Effector memory CD4-positive, alpha-beta T cell (primary cell): ENCODE measurements at places on chromosomes 5 and 9.

DNA sequence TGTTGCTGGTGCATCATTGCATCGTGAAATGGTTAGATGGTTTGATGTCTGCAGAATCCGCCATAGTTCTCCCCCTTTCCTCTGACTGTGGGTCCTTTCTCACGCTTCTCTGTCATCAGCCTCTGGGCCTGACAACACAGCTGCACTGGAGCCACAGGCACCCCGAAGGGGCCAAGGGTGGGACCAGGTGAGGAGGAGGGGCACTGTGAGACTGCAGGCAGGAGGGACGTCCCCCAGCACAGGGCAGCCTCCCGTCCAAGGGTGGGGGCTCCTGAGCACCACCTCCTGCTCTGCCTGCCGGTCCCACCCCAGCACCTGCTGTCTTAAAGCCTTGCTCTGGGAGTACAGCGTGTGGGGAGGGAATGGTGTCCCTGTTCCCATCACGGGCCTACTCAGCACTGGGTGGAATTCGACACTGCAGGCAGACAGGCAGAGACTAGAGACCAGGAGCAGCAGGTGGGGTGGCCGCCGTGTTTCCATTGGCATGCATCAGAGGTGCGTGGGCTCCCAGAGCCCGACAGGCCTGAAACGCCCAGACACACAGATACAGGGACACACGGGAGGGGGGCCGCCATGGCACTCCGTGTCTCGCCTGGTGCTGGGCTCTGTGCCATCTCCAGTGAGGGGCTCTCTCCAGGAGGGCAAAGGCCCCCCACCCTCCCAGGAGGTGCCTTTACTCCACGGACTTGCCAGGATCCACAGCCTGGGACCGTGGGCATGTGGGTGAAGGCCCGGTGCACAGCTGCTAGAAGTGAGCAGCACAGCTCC is 15.0 kb downstream of the CACNA1B start:
- no peak overlapping the region for H3K4me3 ChIP-seq
- no peaks in the 10 kb centered on the region for H3K4me1 ChIP-seq
- no peaks in the 10 kb centered on the region for H3K36me3 ChIP-seq
- no peaks in the 10 kb centered on the region for H3K27me3 ChIP-seq
- no peak overlapping the region for H3K27ac ChIP-seq
- no peak for DNase-seq

DNA sequence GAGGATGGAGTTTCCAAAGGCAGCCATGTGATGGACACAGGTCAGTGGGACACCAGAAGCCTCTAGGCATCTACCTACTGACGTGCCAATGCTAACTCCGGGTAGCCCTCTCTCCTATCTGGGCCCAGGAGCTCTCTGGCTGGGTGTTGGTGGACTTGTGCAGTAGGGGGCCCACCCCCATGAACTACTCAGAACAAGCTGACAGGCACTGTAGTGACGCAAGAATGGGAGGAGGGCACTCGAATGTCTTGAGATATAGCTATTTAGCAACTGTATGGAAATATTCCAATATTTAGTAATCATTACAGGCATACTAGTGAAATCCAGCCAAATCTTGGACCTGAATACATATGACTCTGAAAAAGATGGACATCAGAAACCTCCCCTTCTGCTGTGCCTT is 5.7 kb upstream of the DOCK2 start:
- no peak for DNase-seq
- H3K4me3 ChIP-seq = no peak overlapping the region
- no peak overlapping the region for H3K27ac ChIP-seq
- H3K4me1 ChIP-seq = no peaks in the 10 kb centered on the region
- no peaks in the 10 kb centered on the region for H3K36me3 ChIP-seq

DNA sequence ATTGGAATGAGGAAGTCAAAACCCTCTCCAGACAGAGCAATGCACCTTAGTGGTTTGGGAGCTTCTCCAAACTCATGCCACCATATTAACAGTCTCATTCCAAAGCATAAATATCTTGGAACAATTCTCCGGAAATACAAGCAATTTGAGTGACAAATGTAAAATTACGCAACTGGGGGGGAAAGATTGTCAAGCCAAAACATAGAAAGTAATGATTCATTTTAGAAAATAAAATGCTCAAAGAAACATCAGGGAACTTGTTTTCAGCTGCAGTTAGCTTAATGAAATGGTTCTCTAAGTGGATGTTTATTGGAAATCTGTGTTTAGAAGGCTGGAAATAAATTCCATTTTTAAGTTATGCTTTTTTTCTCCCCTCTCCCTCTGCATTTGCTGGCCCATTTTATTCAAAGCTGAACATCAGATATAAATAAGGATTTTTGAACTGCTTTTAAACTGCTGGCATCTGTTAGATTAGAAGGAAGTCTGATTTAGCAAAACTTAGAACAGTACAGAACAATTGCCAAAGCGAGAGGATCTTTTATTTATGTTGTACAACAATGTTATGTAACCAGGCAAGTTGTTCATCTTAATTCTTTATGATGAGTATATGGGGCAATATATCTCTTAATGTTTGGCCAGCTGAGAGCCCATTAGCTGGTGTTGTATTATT is 551.9 kb downstream of the PRELID2 start:
- H3K4me1 ChIP-seq = no peaks in the 10 kb centered on the region
- no peak overlapping the region for H3K4me3 ChIP-seq

DNA sequence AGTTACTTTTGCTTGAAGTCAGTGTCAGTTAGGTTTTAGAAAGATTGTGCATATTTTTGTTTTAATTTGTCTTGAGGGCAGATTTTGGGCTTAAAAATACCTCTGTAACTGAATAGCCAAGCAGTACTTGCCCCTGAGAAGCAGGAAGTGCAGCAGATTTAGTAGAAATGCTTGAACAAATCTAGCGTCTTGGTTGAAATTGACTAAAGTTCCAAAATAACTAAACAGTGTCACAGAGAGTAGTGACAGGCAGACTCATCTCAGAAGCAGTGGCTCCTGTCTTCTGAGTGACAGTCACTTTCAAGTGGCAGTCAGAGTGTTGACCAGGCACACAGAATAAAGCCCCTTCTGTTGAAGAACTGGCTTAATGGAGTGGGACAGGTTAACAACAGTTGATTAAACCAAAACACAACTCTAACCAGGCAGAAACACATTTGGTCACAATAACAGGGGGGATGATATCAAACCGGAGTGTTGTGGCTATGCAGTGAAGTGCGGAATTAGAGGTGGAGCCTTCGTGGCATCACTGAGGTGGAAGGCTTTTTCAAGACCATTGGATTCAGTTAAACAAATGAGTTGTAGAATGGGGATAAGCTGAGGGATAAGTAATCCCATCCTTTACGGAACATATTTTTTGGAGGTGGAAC is 29.1 kb downstream of the TRIO start:
- H3K4me1 ChIP-seq = no peaks in the 10 kb centered on the region
- no peak overlapping the region for H3K4me3 ChIP-seq
- H3K27ac ChIP-seq = no peak overlapping the region
- no peaks in the 10 kb centered on the region for H3K36me3 ChIP-seq
- DNase-seq = no peak

- H3K27ac ChIP-seq = no peak overlapping the region
- H3K36me3 ChIP-seq = no peaks in the 10 kb centered on the region
- no peaks in the 10 kb centered on the region for H3K4me1 ChIP-seq
- H3K27me3 ChIP-seq = no peaks in the 10 kb centered on the region
- DNase-seq = no peak
These were observed 148.5 kb upstream of the GRAMD2B start for GRCh38 chr5:126274763-126275125.

GRCh38 chr5:8644377-8644776 is 775.4 kb downstream of the MTRR start:
- no peak overlapping the region for H3K27ac ChIP-seq
- H3K4me1 ChIP-seq = no peaks in the 10 kb centered on the region
- no peak overlapping the region for H3K4me3 ChIP-seq
- H3K27me3 ChIP-seq = no peaks in the 10 kb centered on the region

DNA sequence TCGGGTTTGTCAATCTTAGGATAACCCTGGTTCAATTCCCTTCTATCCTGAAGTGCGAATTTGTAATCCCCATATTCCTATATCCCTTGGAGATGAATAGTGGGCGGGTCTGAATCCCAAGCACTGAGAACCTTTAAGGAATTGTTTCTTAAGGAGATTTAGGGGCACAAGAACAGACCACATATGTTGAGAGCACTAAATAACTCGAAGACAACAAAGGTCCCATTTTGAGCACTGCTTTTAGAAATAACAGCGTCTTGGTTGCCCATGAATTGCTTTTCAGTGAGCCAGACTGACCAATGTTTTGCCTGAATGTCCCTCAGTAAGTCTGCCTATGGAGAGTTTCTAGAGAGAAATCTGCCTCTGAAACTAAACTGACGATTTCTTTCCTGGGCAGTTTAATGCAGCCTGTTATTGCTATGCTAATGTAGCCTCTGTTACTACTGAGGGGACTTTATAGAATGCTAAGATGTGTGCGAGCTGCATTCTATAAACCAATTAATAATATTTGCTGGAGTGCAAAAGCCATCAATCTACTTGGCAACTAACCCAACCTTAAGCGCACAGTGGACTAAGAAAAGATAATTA is 445.0 kb upstream of the DMAC1 start:
- no peak overlapping the region for H3K27ac ChIP-seq
- no peaks in the 10 kb centered on the region for H3K4me1 ChIP-seq
- no peak overlapping the region for H3K4me3 ChIP-seq
- DNase-seq = no peak
- no peaks in the 10 kb centered on the region for H3K27me3 ChIP-seq

GRCh38 chr9:136644593-136645351 is 17.9 kb upstream of the EGFL7 start:
- peaks cover 8% of the 10 kb centered on the region for H3K4me1 ChIP-seq
- H3K27me3 ChIP-seq = peaks cover 24% of the 10 kb centered on the region
- no peak overlapping the region for H3K4me3 ChIP-seq
- no peak overlapping the region for H3K27ac ChIP-seq

- no peaks in the 10 kb centered on the region for H3K36me3 ChIP-seq
- no peak for DNase-seq
- no peaks in the 10 kb centered on the region for H3K4me1 ChIP-seq
- H3K27ac ChIP-seq = no peak overlapping the region
- no peak overlapping the region for H3K4me3 ChIP-seq
These were observed 56.6 kb upstream of the IFNK start for GRCh38 chr9:27467486-27467885.

DNA sequence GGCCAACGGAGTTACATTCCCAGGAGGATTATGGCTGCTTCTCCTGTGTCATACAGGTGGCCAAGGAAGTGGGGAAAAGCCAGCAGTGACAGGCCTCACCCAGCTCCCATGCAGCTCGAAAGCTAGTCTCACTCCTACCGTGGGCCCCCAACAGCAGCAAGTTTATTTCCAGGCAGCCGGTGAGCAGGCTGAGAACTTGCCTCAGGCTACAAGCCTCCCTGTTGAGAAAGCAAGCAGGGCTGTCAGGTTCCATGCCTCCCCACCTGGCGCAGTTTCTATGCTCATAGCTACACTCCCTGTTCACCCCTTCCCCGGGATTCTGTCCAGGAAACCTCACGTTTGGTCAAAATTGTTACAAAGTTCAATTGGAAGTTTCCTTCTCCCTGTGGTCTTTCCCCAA is 27.5 kb upstream of the DNAH5 start:
- H3K4me1 ChIP-seq = no peaks in the 10 kb centered on the region
- no peak for DNase-seq
- H3K27ac ChIP-seq = no peak overlapping the region
- H3K27me3 ChIP-seq = no peaks in the 10 kb centered on the region
- no peaks in the 10 kb centered on the region for H3K36me3 ChIP-seq

GRCh38 chr5:110738503-110738811 is 350 bp upstream of the SLC25A46 start:
- H3K4me3 ChIP-seq = peak overlapping the region; percentile 97
- no peaks in the 10 kb centered on the region for H3K36me3 ChIP-seq
- H3K27ac ChIP-seq = peak overlapping the region; percentile 89
- DNase-seq = no peak
- H3K27me3 ChIP-seq = no peaks in the 10 kb centered on the region
- H3K4me1 ChIP-seq = peaks cover 7% of the 10 kb centered on the region

GRCh38 chr9:129783516-129784361 is 19.2 kb upstream of the TOR1B start:
- peak; percentile 45 for DNase-seq
- H3K4me1 ChIP-seq = no peaks in the 10 kb centered on the region
- H3K27me3 ChIP-seq = no peaks in the 10 kb centered on the region
- H3K36me3 ChIP-seq = no peaks in the 10 kb centered on the region
- no peak overlapping the region for H3K4me3 ChIP-seq

DNA sequence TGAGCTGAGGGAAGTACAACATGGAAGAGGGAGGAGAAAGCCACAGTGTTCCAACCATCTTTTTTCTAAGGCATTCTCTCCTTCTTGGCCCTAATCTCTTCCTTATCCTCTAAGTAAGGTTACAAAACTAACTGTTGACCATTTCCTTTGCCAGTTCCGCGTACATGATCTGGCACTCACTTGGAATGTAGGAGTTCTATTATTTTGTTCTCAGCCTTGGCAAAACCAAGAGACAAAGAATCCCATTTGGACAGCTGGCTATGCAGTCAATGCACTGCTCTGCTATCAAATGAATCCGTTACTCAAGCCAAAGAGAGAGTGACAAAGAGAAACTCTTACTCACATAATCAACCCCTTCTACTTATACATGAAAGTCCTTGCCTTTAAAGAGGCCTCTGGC is 410.3 kb downstream of the DTWD2 start:
- no peaks in the 10 kb centered on the region for H3K27me3 ChIP-seq
- H3K36me3 ChIP-seq = no peaks in the 10 kb centered on the region
- H3K4me1 ChIP-seq = no peaks in the 10 kb centered on the region
- H3K4me3 ChIP-seq = no peak overlapping the region
- H3K27ac ChIP-seq = no peak overlapping the region

DNA sequence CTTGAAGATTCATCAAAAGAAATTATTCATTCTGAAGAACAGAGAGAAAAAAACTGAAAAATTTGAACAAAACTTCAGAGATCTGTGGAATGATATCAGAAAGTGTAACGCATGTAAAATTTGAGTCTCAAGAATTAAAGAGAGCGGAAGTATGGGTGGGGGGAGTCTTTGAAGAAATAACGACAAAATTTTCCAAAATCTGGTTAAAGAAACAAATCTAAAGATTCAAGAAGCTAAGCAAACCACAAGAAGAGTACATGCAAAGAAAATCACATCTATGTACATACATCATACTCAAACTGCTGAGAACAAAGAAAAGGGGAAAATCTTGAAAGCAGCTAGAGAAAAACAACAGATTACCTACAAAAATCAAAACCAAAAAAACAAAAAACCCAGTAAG is 149.4 kb upstream of the TBCA start:
- DNase-seq = no peak
- H3K27me3 ChIP-seq = no peaks in the 10 kb centered on the region
- H3K4me1 ChIP-seq = no peaks in the 10 kb centered on the region
- H3K27ac ChIP-seq = no peak overlapping the region
- no peaks in the 10 kb centered on the region for H3K36me3 ChIP-seq
- no peak overlapping the region for H3K4me3 ChIP-seq

- H3K4me3 ChIP-seq = no peak overlapping the region
- no peaks in the 10 kb centered on the region for H3K27me3 ChIP-seq
These were observed 212.0 kb upstream of the KIF2A start for GRCh38 chr5:62093976-62094375.
